Smooth muscle cell of the umbilical artery (primary cell): ENCODE measurements at places on chromosomes 7 and 10. TPM values are rescaled to one million over a fixed set of nuclear protein-coding genes. Genes with fewer than 3 reads are reported as not detected.

Gene NKX2-3
- 0.14 and 0.89 TPM in 2 replicates for total RNA-seq

Gene EBLN1
- not detected in 2 replicates for total RNA-seq

Gene ZNF425
- 3.6 and 4.5 TPM in 2 replicates for total RNA-seq

Gene TRIM50
- total RNA-seq: not detected in 2 replicates

Gene SP4
- total RNA-seq: 3.0 and 6.0 TPM in 2 replicates

Gene PDZD7
- 1.2 and 1.5 TPM in 2 replicates for total RNA-seq

Gene OGDHL
- 0.14 and 0.59 TPM in 2 replicates for total RNA-seq

Gene UCN3
- not detected in 2 replicates for total RNA-seq

Gene MSMB
- not detected in 2 replicates for total RNA-seq

Gene AKR1C4
- total RNA-seq: not detected in 2 replicates

Gene HTRA1
- 227 and 344 TPM in 2 replicates for total RNA-seq

Gene SOSTDC1
- total RNA-seq: under 0.01 and 0.05 TPM in 2 replicates

Gene BTBD16
- not detected in 2 replicates for total RNA-seq

Gene RBP4
- total RNA-seq: 0.09 and 0.30 TPM in 2 replicates

Gene SH2D4B
- under 0.01 TPM in 1 of 2 replicates, not detected in the other for total RNA-seq

Gene NT5C2
- total RNA-seq: 48.7 and 70.2 TPM in 2 replicates

Gene ETV1
- total RNA-seq: 6.8 and 7.8 TPM in 2 replicates

Gene ZNF12
- 17.5 and 20.9 TPM in 2 replicates for total RNA-seq

Gene C10orf62
- total RNA-seq: 0.23 and 0.30 TPM in 2 replicates

Gene SLC26A3
- not detected in 2 replicates for total RNA-seq

Gene OR6B1
- total RNA-seq: not detected in 2 replicates

Gene OPN4
- total RNA-seq: 0.14 TPM in 1 of 2 replicates, not detected in the other

Gene CALHM1
- not detected in 2 replicates for total RNA-seq

Gene RTKN2
- total RNA-seq: 0.89 and 2.1 TPM in 2 replicates

Gene CYP2C9
- not detected in 2 replicates for total RNA-seq

Gene CTAGE15
- total RNA-seq: not detected in 2 replicates

Gene EVX1
- 0.09 TPM in 1 of 2 replicates, not detected in the other for total RNA-seq

Gene ADAM12
- 360 and 389 TPM in 2 replicates for total RNA-seq

Gene GPAM
- total RNA-seq: 14.5 and 61.5 TPM in 2 replicates

Gene IKZF1
- not detected in 2 replicates for total RNA-seq

Gene LRGUK
- under 0.01 and 0.09 TPM in 2 replicates for total RNA-seq

Gene PNLIP
- not detected in 2 replicates for total RNA-seq

Gene ABCB1
- total RNA-seq: 0.05 TPM in 1 of 2 replicates, not detected in the other

Gene PTPRE
- total RNA-seq: 2.1 and 9.5 TPM in 2 replicates

Gene PRR15
- total RNA-seq: under 0.01 and 1.2 TPM in 2 replicates

Gene HIPK2
- total RNA-seq: 12.5 and 35.9 TPM in 2 replicates

Gene PDSS1
- 3.6 and 5.5 TPM in 2 replicates for total RNA-seq

Gene SAMD9
- 10.4 and 11.9 TPM in 2 replicates for total RNA-seq

Gene MIOS
- total RNA-seq: 32.1 and 40.1 TPM in 2 replicates

Gene CYP2C18
- total RNA-seq: not detected in 2 replicates

Gene ASB4
- total RNA-seq: not detected in 2 replicates

Gene PALD1
- 0.14 TPM in 1 of 2 replicates, not detected in the other for total RNA-seq

Gene ENKUR
- 0.18 TPM in 1 of 2 replicates, not detected in the other for total RNA-seq

Gene AKR1C8
- not detected in 2 replicates for total RNA-seq

Gene ATG9B
- 1.6 and 2.1 TPM in 2 replicates for total RNA-seq

Gene NEURL1
- total RNA-seq: 0.18 and 0.59 TPM in 2 replicates

Gene H2BK1
- total RNA-seq: not detected in 2 replicates

Gene AGBL3
- total RNA-seq: 0.89 and 0.97 TPM in 2 replicates

Gene WDR86
- 8.6 TPM in 1 of 2 replicates, not detected in the other for total RNA-seq

Gene ACBD7
- total RNA-seq: 0.28 and 0.30 TPM in 2 replicates

Gene HYAL4
- total RNA-seq: not detected in 2 replicates

Gene GIMAP5
- not detected in 2 replicates for total RNA-seq

Gene MYOZ1
- total RNA-seq: 0.05 and 0.30 TPM in 2 replicates

Gene TRPV5
- not detected in 2 replicates for total RNA-seq

Gene TMEM213
- total RNA-seq: not detected in 2 replicates

Gene FAM241B
- total RNA-seq: 0.89 and 1.3 TPM in 2 replicates

Gene MYO3A
- not detected in 2 replicates for total RNA-seq
